Stimulated activated CD4-positive, alpha-beta T cell treated with anti-CD3 and anti-CD28 coated beads, Interleukin-4, amount 100 ng/mL, for 48 hours (primary cell): ENCODE measurements at places on chromosomes 1 and 21.

DNA sequence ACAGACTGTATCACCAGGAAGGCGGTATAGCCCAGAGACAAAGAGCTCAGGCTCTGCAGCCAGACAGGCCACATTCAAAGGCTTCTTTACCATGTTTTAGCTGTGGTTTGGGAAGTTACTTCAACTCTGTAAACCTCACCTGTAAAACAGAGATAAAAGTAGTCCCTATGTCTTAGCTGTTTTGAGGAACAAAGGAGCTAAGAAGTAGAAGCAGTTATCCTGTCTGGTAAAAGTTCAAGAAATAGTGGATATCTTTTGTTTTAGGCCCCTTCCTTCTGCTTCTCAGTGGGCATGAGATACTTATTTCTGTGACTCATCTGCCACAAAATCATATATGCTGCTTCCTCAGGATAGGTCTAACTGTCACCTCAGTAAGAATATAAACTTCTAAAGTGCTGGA, 6.5 kb downstream of the CD34 start:
- DNase-seq = no peak

DNA sequence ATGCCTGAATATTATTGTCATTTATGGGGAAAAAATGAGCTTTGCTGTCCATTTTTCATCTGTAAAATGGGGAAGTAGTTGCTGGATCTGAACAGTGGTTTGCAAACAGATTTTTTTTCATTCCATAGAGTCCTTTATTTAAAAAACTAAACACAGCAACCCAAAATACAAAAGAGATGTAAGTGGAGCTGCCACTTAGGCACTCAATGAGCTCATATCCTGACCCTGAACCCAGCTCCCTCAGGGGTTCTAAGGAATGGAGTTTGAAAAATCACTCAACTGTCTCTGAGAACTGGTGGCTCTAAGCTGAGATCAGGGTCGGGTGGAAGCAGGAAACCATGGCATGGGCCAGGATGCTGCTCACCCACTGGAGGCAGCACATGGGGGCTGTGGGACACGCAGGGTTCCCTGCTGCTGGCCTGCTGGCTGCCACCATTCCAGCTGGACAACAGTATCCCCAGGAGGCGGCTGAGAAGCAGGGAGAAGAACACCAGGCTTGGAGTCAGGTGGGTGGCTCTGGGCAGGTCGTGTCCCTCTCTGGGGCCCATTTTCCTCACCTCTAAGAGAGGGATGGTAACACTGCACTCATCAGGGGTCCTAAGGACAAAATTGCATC, 9.6 kb upstream of the ECE1 start:
- DNase-seq = no peak

GRCh38 chr1:110490791-110491451, 28.1 kb downstream of the KCNA10 start:
- no peak for DNase-seq

- DNase-seq = no peak
Observed at GRCh38 chr1:183832459-183832858, 27.5 kb downstream of the RGL1 start.

DNA sequence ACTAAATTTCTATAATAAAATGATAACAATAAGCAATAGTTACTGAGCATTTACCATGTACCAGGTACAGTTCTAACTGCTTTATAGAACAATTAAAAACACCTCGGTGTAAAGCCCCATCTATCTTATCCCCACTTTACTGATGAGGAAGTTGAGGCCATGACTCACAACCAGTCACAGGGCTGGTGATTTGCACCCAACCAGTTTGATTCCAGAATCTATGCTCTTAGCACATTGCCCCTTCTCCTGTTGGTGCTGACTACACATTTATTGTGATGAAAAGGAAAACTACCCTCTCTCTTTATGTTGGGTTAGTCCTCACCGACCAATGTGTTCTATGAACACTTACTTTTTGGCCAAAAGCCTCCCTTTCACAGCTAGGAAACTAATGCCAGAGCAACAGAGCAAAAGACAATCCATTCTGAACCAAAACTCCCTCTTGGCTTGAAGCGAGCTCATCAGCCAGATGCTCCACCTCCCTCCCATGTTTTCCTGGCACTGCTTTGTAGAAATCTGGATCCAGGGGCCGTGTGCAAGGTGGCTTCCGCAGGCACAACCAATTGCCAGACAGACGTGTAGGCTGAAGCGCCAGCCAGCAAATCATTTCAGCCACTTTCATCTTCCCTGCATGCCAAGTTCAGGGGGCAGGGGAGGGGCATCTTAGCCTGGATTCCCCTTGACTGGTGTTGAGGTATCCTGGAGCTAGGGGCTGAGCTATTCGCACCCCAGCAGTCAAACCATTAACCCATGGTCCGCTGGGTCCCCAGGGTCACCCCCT, 32.0 kb upstream of the SLC30A1 start:
- DNase-seq = no peak

DNA sequence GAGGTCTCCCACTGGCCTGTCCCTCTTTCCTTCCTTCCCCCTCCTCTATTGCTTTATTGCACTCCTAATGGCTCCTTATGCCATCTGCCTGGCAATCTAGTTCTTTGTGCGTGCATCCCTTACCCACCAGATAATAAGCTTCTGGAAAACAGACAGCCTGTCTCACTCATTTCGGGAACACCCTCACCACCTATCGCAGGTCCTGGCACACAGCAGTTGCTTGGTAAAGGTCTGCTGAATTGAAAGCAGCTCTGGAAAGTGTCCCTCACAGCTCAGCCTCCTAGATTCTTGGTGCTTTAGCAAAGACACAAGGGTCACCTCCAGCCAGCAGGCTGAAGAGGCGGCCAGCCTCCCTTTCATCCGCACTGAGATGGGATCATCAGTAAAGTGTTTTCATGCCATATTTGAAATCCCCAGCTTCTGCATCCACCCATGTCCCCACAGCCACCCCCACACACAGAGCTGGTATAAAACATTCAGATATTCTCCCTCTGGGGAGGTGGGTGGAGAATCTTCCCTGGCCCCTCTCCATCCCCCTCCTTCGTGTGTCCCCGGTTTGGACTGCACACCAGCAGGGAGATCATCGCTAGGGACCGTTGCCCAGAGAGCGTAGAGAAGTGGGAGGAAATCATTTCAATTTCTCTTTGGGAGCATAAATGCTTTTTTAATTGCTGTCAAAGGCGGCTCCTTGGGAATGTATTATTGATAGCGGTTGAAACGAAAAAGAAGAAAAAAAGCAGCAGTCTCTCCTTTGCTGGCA, 29.1 kb upstream of the ATP2B4 start:
- DNase-seq = no peak

- no peak for DNase-seq
Observed at GRCh38 chr1:169316556-169316955, 51.0 kb downstream of the NME7 start.

DNA sequence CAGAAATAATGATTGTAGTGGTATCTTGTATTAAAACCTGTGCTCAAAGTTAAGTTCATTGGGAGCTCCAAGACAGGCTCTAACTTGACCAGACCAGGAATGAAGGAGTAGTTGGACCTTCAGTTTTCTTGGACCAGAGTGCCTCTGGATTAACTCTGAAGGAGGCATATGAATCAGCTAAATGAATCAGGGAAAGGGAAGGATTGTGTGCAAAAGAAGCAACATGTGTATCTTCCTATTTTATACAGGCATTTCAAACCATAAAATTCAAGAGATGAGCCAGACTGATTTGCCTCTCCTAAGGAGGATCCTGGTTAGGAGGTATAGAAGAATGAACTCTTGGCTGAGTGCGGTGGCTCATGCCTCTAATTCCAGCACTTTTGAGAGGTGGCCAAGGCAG, 71.4 kb downstream of the CC2D1B start:
- DNase-seq = no peak

DNA sequence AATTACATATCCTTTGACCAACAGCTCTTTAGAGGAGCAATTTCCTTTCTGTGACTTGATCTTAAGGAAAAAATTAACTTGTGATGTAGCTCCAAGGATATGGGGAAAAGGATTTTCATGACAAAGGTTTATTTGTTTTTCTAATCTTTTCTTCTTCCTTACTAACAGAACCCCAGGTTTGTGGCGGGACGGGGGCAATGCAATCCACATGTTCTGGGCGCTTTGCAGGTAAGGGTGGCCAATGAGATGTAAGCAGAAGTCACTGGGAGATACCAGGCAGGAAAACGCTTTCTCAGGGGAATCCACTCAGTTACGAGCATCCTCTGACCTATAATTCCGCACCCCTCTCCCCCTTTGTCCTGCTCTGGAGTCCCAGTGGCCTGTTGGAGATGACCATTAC, 122.0 kb downstream of the MRPS6 start:
- DNase-seq = no peak

DNA sequence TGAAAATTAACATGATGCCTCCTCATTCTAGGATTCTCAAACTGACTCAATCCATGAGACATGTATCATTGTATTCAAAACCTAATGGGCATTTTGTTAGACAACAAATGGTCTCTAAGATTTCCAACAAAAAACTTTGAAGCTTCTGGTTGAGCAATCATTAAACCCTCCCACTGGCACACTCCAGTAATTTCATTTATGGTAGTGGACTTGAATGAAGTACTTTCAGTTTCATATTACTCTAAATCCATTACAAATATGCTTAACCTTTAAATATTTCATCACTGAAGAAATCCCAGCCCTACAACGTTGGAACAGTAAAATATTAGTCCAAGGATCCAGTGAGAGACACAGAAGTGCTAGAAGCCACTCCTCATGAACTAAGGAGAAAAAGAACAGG, 43.5 kb downstream of the GBP6 start:
- no peak for DNase-seq

DNA sequence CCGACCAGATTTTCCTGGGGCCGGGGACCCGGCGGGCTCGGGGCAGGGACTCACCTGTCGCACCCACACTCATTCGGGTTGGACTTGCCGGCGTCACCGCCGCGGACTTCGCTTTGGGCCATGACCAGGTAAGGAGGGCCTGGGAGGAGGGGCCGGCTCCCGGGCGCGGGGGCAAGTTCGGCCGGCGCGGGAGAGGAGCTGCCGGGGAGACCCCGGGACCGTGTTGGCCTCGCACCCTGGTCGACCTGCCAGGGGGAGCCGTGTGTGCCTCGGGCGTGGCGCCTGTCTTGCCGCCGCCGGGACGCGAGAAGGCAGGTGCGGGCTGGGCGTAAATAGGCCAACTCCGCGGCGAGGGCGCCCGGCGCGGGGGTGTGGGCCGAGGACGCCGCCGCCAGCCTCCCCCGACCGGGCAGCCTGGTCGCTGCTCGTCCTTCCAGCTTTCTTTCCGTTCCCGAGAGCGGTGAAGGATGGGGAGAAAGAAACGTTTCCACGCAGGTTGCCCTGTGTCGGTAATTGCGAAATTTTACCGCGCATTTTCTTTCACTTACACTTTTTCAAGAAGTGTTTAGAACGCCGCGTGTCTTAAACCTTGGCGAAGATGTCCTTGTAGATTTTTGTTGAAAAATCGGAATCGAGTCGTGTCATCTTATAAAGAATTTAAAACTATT, 558 bp downstream of the USP1 start:
- DNase-seq = peak; percentile 19

DNA sequence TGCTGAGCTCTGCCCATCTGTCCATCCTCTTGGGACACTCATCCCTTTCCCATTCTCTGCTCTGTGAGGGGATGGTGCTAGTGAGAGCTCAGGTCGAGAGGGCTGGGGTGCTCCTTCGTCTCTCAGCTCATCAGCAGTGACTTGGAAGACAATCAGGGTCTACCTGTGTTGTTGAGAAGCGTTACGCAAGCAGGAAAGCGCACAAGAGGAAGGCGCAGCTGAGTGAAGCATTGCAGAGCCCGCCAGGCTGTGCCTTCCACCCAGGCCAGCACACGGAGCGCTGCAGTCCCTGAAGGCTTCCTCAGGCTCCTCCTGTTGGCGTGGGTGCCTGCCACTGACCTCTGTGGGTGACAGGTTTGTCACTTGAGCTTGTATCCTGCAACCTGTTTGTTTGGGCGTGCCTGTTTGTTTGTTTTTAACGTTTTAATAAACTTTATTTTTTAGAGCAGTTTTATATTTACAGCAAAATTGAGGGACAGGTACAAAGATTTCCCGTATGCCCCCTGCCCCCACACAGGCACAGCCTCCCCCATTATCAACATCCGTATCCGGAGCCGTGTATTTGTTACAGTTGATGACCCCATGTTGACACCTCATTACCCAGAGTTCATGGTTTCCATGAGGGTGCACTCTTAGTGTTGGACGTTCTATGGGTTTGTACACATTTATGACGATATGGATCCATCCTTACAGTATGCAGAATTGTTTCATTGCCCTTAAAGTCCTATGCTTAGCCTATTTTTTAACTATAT, 36.7 kb downstream of the ADARB1 start:
- no peak for DNase-seq

GRCh38 chr1:71473331-71473730, 392.5 kb upstream of the ZRANB2 start:
- no peak for DNase-seq

GRCh38 chr1:151992303-151993083, 1.2 kb downstream of the S100A10 start:
- DNase-seq = peak; percentile 24

DNA sequence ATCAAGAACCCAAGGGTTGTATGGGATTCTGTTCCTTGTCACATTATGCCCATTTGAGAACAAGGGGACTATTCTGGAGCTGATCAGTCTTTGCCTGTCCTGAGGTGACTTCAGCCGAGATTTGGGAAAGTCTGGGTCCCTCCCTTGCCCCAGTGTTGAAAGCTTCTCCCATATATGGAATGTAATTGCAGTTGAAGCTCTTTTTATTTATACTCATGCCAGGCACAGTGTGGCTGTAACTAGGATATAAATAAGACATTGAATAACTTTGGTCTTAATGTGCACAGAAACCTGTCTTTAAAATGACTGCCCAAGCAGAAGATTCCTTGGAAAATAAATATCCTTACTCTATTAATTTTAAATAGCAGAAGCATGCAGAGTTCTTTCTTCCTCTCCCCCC, 15.2 kb downstream of the AKNAD1 start:
- no peak for DNase-seq

GRCh38 chr1:58047265-58047858, 499.2 kb downstream of the OMA1 start:
- DNase-seq = peak; percentile 13

DNA sequence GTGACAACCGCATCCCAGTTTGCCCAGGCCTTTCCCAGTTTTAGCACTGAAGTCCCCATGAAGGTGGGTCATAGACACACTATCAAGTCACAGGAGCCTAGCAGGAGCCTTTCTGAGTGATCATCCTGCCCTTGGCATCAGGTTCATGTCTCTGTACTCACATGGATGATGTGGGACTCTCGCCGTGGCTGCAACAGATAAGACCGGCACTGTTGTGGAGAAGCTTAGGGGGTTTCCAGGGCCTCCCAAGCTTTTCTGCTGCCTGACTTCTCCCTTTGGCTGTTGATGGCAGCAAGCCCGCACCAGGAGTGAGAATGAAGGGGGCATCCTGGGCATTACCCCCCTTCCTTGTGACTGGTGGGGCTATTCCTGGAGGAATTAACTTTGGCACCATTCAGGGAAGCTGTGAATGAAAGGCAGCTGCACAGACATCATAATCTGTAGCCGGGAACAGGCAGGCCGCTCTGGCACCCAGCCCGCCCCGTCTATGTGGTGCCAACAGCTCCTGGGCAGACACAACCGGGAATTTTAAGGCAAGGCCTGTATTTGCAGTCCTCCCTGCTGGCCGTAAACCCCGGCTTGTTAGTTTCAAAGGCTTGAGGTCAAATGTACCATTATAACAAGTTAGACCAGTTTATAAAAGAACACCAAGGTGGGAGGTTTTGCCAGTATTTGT, 148.6 kb downstream of the HUNK start:
- DNase-seq = no peak
